RWPE2 (cell line): ENCODE measurements at places on chromosomes 3 and 15.
A peak's percentile ranks its signal among the peaks of the same experiment; 100 is the strongest.

DNA sequence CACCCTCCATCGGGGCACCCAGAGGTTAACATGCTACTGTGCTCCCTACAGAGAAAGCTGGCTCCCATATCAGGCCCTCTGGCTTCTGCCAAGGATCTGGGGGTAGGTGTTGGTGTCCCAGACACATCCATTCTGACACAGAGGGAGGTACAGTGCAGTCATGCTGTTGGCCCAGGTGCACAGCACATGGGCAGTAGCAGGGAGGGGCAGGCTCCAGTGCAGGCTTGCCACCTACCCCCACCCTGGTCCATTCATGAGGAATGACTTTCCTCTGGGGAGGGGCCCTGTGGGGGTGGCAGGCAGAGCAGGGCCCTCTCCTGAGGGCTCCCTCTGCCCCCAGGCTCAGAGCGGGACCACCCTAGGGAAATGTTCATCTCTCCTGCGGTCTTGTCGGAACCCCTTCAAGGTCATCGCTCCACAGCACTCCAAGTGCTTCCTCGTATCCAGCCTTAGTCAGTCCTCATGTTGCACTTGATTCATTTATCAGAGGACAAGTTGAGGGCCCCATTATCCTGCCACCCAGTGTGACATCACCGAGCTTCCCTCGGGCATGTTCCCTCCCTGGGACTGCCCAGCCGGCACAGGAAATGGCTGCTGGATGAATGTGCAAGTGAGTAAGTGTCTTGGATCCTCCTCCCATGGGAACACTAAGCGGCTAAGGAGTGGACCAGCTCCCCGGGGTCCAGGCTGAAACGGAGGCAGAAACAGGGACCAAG, 10.0 kb downstream of the DUSP7 start:
- H3K4me3 ChIP-seq = peak overlapping the region; percentile 1
- no peaks in the 10 kb centered on the region for H3K27me3 ChIP-seq
- H3K4me1 ChIP-seq = peaks cover 40% of the 10 kb centered on the region
- peak overlapping the region; percentile 99 for H3K27ac ChIP-seq
- peaks cover 34% of the 10 kb centered on the region for H3K36me3 ChIP-seq
- peak; percentile 98 for DNase-seq

DNA sequence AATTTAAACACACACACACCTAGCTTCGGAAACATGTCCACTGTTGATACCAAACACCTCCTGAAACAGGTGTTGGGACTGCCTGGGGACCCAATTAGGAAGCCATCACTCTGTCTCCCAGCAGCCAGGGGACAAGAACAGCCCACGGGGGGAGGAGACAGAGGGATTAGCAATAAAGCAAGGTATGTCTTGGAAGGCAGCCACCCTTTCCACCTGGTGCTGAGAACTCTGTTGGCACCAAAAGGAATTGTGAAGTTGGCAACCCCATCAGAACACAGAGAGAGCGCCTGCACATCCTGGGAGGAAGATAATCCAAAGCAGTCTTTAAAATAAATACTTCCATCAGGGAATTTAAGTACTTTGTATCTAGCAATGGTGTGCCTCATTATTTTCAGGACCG, 111.0 kb downstream of the ADAMTS17 start:
- no peak for DNase-seq
- no peak overlapping the region for H3K4me3 ChIP-seq
- H3K27ac ChIP-seq = no peak overlapping the region
- no peaks in the 10 kb centered on the region for H3K36me3 ChIP-seq

DNA sequence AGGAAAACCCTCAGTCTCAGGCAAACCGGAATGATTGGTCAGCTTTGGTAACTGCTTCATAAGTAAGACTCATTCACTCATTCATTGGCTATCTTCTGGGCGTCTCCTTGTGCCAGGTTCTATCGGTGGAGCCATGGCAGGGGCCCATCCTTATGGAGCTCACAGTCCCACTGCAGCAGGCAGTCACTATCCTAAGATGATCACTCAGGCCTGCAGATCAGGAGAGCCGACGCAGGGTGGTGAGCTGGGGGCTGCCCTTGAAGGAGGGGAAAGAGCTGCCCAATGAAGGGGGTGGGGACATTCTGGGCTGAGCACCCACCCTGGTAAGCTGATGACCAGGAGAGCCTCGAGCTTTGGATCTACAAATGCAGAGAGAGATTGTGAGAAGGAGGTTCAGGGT, 20.5 kb upstream of the FGD5 start:
- H3K4me1 ChIP-seq = no peaks in the 10 kb centered on the region
- peaks cover 8% of the 10 kb centered on the region for H3K27me3 ChIP-seq
- H3K36me3 ChIP-seq = no peaks in the 10 kb centered on the region
- no peak overlapping the region for H3K4me3 ChIP-seq

GRCh38 chr3:141242377-141243092, 10.9 kb downstream of the PXYLP1 start:
- no peaks in the 10 kb centered on the region for H3K4me1 ChIP-seq
- no peaks in the 10 kb centered on the region for H3K36me3 ChIP-seq
- no peaks in the 10 kb centered on the region for H3K27me3 ChIP-seq
- no peak for DNase-seq
- no peak overlapping the region for H3K4me3 ChIP-seq
- no peak overlapping the region for H3K27ac ChIP-seq

- no peak overlapping the region for H3K4me3 ChIP-seq
- H3K27me3 ChIP-seq = no peaks in the 10 kb centered on the region
- H3K27ac ChIP-seq = no peak overlapping the region
- H3K4me1 ChIP-seq = peaks cover 4% of the 10 kb centered on the region
- DNase-seq = no peak
Observed at GRCh38 chr15:74438721-74439316, 5.1 kb upstream of the SEMA7A start.
